ENCODE measurements at places on chromosomes 1 and 21.

DNA sequence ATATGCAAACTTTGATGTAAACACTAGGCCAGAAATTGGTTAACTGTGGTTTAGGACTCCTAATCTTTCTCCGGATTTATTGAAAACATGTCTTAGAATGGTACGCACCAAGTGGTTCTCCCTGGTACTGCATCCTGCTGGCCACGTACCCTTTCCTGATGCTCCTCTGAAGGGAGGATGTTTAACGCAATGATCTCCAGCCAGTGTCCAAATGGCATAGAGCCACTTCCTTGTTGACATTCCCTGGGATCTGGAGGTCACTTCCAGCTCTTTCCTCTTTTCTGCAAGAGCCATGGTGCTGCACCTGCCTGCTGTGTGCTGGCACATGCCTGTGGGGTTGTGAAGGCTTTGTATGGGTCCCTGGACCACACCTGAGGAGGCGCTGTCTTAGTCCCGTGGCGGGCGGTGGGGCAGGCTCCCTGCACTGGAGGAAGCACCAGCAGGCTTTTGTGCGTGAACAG lies 53.9 kb downstream of the GALNT2 start:
- DNase-seq = no peak

- no peak for DNase-seq
Observed at GRCh38 chr1:189908113-189908512, 569.6 kb downstream of the BRINP3 start.

- no peak for DNase-seq
Observed at GRCh38 chr1:175576865-175577264, 166.5 kb downstream of the TNR start.

DNA sequence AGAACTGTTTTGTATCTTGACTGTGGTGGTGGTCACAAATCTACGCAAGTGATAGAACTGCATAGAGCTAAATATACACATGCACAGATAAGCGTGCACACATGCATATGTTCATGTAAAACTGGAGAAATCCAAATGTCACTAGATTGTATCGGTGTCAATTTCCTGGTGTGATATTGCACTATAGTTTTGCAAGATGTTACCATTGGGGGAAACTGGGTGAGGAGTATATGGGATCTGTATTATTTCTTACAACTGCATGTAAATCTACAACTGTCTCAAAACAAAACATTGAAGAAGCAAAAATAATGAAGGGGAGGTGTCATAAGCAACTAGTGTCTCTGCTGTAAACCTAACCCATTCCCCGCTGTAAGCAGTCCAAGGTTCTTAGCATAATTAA lies 30.2 kb downstream of the FAM163A start:
- DNase-seq = no peak

DNA sequence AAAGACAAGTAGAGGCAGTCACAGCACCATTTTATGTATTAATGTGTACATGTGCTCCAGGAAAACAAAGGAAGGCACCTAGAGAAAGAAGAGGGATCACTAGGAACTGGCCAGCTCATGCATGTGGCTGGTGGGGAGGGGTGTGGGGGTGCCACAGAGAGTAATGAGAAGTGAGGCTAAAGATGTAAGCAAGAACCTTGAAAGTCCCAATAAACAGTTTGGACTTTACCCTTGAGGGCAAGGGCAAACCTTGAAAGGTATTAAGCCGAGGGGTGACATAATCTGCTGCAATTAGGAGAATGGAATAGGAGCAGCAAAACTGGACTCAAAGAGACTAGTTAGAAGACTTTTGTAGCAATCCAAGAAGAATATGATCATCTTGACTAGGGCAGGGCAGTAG lies 51.5 kb downstream of the ERI3 start:
- no peak for DNase-seq

DNA sequence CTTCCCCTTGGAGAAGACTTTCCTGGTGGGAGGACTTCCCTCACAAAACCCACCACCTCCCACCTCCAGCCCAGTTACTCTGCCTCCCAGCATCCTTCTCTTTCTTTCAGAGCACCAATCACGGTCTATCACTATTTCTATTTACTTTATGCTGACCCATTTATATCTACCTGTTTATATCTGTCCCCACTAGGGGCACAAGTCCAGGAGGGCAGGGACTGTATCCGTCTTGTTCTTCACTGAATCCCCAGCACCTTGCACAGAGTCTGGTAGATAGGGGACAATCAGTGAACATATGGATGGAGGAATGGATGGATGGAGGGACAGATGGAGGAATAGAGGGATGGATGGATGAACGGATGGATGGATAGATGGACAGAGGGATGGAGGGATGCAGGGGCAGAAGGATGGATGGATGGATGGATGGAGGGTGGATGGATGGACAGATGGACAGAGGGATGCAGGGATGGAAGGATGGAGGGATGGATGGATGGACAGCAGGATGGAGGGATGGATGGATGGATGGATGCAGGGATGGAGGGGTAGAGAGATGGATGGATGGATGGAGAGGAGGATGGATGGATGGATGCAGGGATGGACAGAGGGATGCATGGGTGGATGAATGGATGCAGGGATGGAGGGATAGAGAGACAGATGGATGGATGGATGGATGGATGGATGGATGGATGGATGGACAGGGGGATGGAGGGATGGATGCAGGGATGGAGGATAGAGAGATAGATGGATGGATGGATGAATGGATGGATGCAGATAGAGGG lies 5.5 kb downstream of the C1QB start:
- no peak for DNase-seq

DNA sequence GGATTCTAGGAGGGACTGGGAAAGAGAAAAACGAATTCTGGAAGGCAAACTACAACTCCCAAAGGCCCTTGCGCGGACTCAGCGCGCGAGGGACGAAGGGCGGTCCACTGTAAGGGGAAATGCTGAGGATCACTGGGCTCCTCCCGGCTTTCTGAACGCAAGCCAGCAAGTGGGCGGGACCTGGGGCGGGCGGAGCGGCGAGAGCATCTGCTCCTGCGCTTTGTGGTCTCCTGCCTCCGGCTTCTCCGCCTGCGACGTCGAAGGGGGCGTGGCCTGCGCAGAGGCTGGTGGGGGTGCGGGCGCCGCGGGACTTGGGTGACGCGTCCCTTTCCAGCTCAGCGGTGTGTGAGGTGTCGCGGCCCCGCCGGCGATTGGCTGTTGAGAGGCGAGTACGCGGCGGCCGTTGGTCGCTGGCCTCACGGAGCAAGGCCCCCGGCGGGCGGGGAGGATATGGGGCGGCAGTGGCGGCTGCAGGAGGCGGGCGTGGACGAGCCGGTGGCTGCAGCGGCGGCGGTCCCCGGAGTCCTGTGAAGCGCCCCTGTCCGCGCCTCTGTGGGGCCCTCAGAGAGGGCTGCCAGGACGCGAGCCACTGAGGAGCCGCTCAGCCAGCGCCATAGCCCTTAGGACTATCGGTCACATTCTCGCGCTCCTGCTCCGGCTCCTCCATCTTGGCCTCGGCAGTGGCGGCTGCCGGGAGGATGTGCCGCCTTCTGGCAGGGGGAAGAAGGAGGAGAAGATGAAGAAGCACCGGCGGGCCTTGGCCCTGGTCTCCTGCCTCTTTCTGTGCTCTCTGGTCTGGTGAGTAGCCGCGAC lies at the start of gene SUCO:
Gene SUCO (plus strand): TSS at position 451 of the 813 bp plus-strand sequence. CDS start 286 bp downstream, at position 737.
- DNase-seq = peak; percentile 99

- peak; percentile 71 for DNase-seq
Observed at GRCh38 chr1:59688976-59689375, 125.8 kb upstream of the HOOK1 start.

GRCh38 chr1:225765982-225766674 lies 11.5 kb upstream of the SRP9 start:
- DNase-seq = no peak

GRCh38 chr1:161009602-161010211 lies 11.2 kb downstream of the F11R start:
- DNase-seq = no peak

GRCh38 chr1:215219372-215219771 lies 136.8 kb downstream of the KCNK2 start:
- DNase-seq = no peak

GRCh38 chr1:147109041-147109440 lies 63.2 kb downstream of the PRKAB2 start:
- no peak for DNase-seq

DNA sequence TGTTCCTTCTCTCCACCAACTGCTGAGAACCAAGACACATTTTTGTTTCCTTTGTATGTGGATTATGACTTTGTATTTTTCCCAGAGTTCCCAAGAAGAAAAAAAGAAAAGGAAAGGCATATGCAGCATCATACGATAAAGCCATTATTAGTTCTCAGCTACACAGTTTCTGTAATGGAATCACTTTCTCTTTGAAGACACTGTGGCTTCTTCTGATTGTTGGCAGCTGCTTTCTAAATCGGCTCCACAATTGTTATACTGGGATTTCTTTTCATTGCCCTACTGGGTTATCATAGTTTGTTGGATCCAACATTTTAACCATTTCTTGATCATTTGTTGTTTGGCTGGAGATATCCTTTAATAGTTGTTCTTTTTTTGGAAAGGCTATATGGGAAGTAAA lies 89.5 kb upstream of the HIVEP3 start:
- no peak for DNase-seq
